ENCODE measurements at places on chromosomes 6 and 20.

DNA sequence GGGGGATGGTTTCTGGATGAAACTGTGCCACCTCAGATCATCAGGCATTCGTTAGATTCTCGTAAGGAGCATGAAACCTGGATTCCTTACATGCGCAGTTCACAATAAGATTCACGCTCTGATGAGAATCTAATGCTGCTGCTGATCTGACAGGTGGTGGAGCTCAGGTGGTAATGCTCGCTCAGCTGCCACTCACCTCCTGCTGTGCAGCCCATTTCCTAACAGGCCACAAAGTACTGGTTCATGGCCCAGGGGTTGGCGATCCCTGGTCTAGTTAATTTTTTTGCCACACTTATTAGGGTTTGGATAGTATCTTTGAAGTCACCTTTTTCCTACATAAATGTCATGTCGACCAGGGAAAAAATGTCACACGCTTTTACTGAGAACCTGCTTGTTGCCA, 96.8 kb upstream of the MLIP start:
- no peak for DNase-seq

DNA sequence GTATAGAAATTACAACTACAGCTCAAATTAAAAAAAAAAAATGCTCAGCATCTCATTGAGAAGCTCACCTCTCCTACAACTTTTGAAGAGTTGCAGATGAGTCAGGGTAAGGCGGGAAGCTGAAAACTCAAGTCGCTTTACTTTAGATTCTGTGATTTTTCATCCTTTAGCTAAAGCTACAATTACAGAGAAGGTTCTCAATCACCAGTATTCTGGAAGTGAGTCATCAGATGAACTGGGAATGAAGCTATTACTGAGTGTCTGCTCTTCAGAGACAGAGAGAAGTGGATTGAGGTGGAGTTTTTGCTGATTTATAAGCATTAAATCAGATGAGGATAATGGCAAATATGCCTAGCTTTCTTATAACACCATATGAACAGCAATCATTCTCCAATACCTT, 91.9 kb downstream of the TFAP2A start:
- DNase-seq = no peak

DNA sequence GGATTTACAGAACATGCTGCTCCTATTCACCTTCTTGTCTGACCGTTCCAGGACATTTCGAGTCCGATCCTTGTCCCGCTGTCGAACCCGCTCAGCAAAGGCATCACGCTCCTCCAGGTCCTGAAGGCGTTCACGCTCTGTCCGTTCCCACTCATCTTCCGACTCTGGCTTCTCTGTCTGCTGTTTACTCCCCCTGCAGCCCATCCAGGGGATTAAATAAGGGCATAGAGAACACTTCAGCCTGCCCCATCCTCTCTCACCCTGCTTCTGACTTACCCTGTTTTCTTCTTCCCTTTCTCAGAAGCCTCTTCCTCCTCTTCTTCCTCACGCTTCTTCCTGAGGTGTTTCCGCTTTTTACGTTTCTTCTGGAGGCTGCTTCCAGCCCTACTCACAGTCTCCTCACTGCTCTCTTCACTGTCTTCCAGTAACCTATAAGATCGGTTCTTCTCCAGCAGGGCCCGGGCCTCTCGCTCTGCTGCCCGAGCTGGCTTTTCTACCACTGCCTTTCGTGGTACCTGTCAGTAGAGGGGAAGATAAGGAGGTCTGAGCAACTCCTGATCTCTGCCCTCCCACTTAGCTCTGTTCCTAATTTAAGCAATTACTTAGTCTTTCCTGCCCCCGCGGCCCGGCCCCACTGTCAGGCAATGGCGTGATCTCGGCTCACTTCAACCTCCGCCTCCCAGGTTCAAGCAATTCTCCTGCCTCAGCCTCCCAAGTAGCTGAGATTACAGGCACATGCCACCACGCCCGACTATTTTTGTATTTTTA, 1.9 kb downstream of the DHX16 start:
- no peak for DNase-seq

DNA sequence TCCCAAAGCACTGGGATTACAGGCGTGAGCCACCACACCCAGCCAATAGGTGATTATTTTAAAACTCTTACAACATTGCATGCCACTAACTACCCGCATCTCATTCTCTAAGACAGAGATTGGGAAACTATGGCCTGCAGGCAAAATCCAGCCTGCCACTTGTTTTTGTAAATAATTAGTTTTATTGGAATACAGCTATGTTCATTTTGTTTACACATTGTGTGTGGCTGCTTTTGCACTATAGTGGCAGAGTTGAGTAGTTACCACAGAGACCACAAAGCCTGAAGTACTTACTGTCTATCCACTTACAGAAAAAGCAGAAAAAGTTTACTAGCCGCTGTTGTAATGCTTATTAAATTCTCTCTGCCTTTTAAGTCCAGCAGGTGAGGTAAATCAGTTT, 16.4 kb upstream of the PKIG start:
- peak; percentile 61 for DNase-seq

DNA sequence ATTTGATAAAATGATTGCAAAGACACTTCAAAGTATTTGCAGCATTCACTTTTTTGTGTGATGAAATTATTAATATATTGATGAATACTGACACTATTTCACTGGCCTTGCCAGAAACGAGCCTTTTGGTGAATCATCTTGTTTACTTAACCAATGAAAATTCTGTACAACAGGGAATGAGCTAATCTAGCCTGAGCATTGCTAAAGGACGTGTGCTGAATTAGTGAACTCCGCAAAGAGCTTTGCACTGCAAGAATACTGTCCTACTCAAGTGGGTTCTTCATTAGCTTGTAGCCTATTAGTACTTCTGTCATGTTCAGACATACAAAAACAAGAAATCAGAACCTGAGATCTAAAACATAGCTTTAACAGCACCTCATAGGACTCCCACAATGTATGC, 172.0 kb upstream of the NRSN1 start:
- DNase-seq = no peak

GRCh38 chr20:53737396-53738038, 143.9 kb upstream of the ZNF217 start:
- DNase-seq = no peak

DNA sequence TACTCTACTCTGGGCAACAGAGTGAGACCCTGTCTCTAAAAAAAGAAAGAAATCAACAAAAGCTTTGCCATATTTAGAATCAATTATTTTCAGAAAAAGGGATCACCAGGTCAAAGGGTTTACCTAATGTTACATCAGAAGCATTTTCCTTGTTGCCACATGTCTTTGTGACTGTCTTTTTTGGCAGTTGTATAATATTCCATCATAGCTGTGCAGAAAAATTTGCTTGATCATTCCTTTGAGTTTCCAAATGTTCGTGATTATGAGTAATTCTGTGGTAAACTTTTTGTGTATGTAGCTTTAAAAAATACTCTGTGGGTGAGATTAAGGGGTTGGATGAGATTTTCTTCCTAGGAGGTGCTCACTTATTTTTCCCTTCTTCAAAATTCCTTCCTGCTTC, 26.4 kb downstream of the PNPLA1 start:
- DNase-seq = peak; percentile 10

DNA sequence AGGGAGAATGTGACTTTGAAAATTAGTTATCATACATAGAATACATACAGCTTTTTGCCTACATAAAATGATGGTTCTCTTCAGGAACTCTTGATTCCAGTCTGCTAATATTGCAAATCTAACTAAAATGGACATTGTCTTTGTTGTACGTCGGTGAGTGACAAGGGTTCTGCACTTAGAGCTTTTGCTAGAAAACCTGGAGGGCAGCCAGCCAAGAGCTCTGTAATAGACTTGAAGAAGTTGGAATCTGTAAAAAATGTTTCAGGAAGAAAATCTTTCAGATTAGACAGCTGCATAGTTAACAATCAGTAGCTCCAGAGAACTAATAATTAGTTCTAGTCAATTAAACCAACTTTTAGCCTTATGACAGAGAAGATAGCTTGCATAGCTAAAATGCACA, 138.3 kb downstream of the FLRT3 start:
- no peak for DNase-seq

DNA sequence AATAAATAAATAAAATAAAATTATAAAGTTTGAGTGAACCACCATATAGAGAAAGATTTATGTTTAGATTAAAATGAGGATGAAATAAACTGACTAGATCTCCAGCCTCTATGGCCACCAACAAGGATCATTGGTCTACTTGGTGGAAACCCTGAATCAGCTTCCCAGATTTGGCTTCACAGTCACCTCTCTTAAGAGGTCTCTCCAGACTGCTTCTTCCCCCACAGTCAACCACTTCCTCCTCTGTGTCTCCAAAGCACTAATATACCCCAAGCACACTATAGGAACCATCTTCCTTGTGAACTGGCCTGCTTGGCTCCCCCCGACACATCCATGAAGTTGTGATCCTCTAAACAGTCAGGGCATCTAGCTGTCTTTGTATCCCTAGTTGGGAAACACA, 529.6 kb upstream of the RNF217 start:
- no peak for DNase-seq

DNA sequence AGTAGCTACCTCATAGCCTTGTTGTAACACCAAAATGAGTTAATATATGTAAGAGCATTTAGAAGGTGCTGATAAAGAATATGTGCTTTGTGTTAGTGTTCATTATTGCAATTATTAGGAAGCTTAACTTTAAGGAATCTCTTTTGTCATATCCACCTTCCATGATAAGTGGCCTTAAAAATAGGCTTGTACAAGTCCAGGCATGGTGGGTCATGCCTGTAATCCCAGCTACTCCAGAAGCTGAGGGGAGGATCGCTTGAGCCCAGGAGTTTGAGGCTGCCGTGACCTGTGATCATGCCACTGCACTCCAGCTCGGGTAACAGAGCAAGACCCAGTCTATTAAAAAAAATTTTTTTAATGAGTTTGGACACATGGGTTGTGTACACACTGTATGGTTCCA, 285.5 kb downstream of the ZFAND3 start:
- no peak for DNase-seq

DNA sequence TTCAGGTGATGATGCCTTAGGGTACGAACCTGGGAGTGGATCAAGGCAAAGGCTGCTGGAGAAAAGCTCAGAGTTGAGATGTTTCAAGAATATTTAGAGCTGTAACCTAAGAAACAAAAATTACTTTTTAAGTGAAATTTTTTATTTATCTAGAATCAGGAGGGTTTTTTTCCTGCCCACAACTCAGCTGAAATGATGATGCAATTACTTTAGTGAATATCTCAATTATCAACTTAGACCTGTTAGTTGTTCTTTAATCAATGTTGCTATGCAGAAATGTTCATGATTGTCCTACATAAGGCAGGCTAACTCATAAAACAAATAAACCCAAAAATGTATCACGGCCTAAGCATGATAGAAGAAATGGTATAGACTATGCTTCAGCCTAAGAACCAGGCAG, 50.3 kb downstream of the TPBG start:
- no peak for DNase-seq

GRCh38 chr20:20003031-20003954, 13.9 kb upstream of the NAA20 start:
- no peak for DNase-seq

DNA sequence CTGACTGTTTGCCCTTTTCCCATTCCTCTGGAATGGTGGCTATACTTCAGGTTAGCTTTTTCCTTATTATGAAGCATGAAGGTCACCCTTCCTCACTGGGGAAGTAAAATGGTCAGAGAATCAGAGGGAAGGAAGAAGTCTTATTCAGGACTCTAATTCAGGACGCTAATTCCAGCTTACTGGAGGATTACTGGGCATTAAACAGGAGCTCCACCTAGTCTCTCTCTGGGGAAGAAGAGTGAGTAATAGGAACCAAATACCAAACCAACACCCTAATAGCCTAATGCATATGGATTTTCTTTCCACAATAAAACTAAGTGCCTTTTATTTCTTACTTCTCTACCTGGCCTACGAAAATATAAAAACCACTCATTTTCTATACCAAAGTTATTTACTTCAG, 10.1 kb downstream of the CRISP1 start:
- no peak for DNase-seq

- DNase-seq = no peak
Observed at GRCh38 chr6:68859233-68859632, 224.2 kb downstream of the ADGRB3 start.

DNA sequence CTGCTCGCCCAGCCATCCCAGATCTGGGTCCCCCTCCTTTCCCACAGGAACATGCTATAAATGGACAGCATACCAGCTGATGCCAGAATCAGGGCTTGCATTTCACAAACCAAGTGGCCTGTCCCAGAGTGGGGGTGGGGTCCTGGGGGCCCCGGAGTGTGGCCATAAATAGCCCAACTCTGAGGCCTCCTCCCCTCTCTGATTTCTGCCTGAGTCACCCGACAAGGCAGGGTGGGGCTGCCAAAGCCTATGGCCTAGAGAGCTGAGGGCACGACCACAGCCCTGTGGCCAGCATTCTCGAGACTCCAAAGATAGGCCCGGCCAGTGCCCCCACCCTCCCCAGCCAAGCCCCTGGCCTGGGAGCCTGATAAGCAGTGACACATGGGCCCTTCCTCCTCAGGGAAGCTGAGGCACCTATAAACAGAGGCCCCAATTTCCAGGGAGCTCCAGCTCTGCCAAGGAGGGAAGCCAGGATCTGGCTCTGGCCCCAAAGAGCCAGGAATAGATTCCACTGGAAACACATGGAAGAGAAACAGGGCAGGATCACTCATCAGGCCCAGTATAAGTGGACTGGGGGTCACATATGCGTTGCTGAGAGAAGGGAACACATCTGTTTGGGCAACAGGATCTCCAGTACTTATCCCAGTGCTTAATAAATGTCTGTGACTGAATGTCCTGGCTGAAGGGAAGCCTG, 20.3 kb downstream of the SNTA1 start:
- DNase-seq = peak; percentile 65

GRCh38 chr20:11324990-11325389, 592.7 kb upstream of the BTBD3 start:
- no peak for DNase-seq

DNA sequence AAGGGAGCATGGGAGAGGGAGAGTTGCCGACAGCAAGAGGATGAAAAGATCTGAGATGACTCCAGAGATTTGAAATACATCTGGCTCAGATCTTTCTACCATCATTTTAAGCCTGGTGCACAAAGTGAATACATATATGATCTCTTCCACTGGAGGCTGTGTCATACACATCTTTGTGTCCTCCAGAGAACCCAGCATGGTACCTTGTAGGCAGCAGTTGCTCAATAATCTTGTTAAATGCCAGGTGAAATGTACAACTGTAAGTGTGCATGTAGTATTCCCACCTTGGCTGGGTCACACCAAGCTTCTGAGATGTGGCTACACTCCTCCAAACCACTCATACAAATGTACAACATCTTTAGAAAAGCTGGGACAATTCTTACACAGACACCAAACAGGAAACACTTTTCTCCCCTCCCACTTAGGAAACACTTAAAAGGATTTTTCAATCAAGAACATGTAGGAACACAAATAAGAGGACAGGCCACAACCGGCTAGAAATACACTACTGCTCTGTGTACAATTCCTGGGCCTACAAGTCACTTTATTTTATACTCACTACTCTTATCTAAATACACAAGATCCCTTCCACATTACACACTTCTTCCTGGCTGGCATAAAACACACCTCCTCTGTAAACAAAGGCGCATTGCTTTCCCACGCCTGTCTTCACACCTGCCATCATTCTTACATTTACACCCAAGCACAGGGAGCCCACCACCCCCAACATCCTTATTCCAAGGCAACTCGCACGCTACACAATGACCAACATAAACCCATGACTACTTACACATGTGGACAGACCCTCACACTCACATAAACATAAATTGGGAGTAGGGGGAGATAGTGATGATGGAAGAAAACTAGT, 3.8 kb upstream of the IER3 start:
- DNase-seq = no peak

- DNase-seq = no peak
Observed at GRCh38 chr6:36780442-36781177, 58.6 kb downstream of the CPNE5 start.

GRCh38 chr20:23114018-23114417, 27.9 kb upstream of the CD93 start:
- no peak for DNase-seq

GRCh38 chr6:14981960-14982359, 263.9 kb upstream of the JARID2 start:
- no peak for DNase-seq
